HS-5 (cell line): ENCODE measurements at places on chromosomes 3 and 15.

DNA sequence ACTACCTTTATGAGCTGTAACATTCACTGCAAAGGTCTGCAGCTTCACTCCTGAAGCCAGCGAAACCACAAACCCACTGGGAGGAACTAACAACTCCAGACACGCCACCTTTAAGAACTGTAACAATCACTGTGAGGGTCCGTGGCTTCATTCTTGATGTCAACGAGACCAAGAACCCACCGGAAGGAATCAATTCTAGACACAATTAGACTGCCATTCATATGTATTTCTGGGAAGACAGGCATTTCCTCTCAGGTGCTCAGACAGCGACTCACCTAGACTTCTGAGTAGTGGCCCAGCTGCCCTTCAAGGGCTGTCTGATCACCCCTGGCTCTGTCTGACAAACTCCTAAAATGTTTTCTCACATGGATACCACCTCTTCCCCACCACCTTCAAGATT, 506.8 kb downstream of the PDCD6IP start:
- no peak for DNase-seq

DNA sequence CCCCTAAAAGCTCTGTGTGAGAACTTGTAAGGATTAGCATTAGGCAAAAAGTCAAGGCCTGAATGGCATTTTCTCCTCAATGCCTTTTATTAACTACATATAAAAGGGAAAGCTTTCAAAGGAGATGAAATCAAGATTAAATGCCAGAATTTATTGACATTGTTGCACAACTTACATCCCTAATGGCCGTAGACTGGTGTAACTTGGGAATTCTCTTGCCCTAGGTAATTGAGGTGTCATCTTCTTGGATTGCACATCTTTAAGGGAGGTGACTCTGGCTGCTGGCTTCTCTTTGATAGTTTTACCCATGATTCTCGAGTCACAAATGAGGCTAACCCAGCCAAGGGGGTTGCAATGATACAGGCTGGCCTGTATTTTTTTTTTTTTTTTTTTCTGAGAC, 249.1 kb downstream of the TBL1XR1 start:
- DNase-seq, result no peak

DNA sequence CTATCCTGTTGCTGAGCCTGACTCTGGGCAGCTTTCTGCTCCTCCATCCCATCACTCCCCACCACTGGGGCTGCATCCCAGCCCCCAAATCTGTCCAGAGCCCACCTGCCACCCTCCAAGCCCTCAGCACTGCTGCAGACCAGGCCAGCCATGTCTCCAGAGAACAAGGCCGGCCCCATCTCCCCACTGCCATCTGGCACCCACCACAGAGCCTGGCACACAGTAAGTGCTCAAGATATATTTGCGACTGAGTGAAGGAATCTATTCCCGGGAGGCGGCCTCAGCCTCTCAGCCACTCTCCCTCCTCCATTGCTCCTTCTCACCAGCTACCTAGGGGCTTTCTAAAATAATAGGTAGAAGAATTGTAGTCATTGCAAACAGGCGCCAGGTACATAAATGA, 4.8 kb downstream of the PLXND1 start:
- DNase-seq, result no peak

GRCh38 chr3:196694941-196695848, 16.9 kb downstream of the CEP19 start:
- no peak for DNase-seq

- DNase-seq, result no peak
Observed at GRCh38 chr3:19644405-19644804, 289.6 kb downstream of the EFHB start.

GRCh38 chr3:125609384-125609783, 14.1 kb upstream of the OSBPL11 start:
- no peak for DNase-seq

DNA sequence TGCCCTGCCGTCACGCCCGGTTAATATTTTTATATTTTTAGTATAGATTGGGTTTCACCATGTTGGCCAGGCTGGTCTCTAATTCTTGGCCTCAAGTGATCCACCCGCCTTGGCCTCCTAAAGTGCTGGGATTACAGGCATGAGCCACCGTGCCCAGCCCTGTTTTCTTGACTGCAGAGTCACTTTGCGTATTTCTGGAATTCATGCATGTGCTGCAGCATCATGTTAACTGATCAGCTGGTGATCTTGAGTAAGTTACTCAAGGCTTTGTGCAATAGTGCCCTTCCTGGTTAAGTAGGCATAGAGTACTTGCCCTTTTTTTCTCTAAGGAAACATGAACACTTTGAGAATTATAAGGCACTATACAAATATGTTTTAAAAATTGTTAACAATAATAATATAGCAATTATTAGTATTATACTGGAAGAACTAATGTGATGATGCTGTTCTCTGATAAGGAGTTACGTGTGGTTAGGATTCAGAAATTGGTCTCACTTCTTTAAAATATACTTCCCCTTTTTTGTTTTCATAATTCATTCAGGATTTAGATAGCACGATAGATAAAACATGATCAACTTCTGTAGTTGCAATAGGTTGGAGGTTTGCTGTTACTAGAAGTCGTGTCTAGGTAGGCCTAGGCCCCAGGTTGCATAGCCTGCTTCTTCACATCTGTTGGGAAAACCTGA, 33.6 kb downstream of the GPR171 start:
- no peak for DNase-seq

- no peak for DNase-seq
Observed at GRCh38 chr3:30648670-30649357, 42.4 kb downstream of the TGFBR2 start.

- no peak for DNase-seq
Observed at GRCh38 chr3:190222916-190223315, 99.3 kb downstream of the CLDN1 start.

- no peak for DNase-seq
Observed at GRCh38 chr15:79549196-79549595, 117.1 kb downstream of the MINAR1 start.

DNA sequence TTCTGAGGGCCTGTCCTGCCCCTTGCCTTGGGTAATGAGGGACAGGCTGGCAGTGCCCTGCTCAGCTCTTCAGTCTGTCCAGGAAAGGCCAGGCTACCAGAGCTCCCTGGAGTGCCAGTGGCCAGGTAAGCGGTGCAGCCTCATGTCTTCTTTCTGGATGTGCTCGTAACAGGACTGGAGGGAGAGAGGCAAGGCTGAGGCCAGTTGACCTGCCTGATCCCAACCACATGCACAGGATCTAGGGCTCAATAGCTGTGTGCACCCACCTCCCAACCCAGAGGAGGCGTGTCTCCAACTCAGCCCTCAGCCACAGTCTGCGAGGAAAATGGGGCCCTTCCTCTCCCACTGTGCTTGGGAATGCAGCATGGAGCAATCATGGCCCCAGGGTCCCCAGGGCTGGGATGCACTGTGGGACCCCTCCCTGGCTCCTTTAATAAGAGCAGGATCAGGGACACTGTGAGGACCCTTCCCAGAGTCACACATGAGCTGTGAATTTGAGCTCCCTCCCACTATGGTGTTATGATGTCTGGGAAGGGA, 22.5 kb downstream of the ALS2CL start:
- no peak for DNase-seq

DNA sequence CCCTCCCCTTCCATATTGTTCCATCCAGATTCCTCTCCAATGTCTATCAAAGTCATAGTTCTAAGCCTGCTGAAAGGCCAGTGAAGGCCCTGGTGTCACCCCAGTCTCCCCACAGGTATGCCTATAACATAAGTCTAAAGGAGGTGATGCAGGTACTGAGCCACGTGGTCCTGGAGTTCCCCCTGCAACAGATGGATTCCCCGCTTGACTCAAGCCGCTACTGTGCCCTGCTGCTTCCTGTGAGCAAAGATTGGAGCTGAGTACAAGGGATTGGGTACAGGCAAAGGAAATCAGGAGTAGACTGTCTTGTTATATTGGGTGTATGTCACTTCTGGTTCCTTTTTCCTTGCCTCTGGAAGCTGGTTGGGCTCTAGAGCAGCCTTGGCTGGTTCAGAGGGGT, 8.2 kb downstream of the EIF2B5 start:
- no peak for DNase-seq

- DNase-seq, result no peak
Observed at GRCh38 chr3:20529911-20530310, 343.9 kb upstream of the SGO1 start.

GRCh38 chr15:89665449-89666181, 10.3 kb upstream of the KIF7 start:
- no peak for DNase-seq
